ENCODE measurements at places on chromosomes 6 and 20.

- no peak for DNase-seq
Measured at GRCh38 chr6:131040866-131041265, 22.2 kb downstream of the EPB41L2 start.

- DNase-seq, result no peak
Measured at GRCh38 chr20:19354950-19355349, 142.5 kb downstream of the SLC24A3 start.

- DNase-seq, result no peak
Measured at GRCh38 chr20:64077094-64077493, 2.2 kb downstream of the RGS19 start.

DNA sequence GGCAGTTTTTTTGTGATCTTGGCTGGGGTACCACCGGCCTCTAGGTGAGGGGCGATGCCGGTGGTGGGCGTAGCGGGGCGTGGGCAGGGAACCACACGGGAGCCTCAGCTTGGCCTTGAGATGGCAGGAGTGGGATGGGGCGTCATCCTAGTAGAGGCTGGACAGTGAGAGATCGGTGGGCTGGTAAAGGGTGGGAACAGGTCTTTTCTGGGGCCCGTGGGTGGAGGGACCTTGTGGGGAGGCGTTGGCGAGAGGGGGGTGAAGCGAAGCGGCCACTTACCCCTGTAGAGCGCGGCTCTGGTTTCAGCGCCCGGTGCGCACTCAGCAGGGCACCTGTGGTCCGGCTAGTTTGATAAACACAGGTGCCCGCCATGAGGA is 12.0 kb downstream of the ITPR3 start:
- DNase-seq, result no peak

- DNase-seq, result no peak
Measured at GRCh38 chr6:113385020-113385431, 472.1 kb upstream of the MARCKS start.

DNA sequence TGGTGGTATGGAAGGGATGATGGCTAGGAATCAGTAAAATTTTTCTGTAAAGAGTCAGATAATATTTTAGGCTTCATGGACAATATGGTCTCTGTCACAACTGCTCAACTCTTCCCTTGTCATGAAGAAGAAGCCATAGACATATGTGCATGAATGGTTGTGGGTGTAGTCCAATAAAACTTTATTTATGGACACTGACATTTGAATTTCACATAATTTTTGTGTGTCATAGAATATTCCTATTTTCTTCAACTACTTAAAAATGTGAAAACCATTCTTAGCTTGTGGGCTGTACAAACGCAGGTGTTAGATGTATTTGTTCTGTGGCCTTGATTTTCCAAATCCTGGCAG is 59.9 kb downstream of the SYNDIG1 start:
- no peak for DNase-seq

- no peak for DNase-seq
Measured at GRCh38 chr6:2354138-2354491, 108.7 kb upstream of the GMDS start.

- no peak for DNase-seq
Measured at GRCh38 chr6:29584821-29585220, at the start of gene OR2H2. TSS of gene OR2H2 (plus strand) at chr6:29585121. CDS start at chr6:29587945, 2,824 bp downstream.

GRCh38 chr6:28867086-28867409 is 56.7 kb downstream of the TRIM27 start:
- DNase-seq, result no peak

GRCh38 chr6:84498905-84499304 is 265.5 kb downstream of the TBX18 start:
- no peak for DNase-seq

DNA sequence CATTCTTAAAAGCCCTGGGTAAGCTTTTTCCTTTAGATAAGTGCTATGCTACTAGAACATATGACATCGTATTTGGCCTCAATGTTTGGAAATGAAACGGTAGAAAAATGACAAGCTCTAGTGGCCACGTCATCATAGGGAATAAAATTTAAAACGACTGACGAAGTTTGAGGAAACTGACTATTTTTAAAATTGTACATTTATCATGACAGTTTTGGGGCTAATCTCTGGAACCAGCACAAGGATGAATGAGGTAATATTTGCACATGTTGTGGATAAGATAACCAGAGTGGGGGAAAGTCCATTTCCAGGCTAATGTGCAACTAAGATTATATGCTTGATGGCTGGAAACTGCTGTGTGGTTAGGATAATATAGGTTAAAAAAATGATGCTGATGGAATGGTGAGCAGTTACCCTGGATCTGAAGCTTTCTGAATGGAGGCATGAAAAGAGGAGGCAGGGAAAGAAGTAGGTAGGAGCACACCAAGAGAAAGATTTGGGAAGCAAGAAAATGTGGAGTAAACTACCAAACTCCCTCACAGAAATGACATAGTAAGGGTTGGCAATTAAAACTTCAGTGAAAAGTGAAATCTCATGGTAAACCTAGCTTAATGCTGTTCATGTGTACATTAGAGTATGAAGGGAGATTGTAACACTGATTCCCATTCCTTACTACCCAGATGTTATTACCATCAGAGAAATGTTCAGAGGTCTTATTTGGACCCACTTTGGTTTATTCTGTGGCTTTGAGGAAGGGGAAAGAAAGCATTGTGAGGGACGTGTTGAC is 42.7 kb upstream of the CEP162 start:
- no peak for DNase-seq

- peak; percentile 38 for DNase-seq
Measured at GRCh38 chr20:1293641-1294379, 27.7 kb downstream of the SNPH start.

DNA sequence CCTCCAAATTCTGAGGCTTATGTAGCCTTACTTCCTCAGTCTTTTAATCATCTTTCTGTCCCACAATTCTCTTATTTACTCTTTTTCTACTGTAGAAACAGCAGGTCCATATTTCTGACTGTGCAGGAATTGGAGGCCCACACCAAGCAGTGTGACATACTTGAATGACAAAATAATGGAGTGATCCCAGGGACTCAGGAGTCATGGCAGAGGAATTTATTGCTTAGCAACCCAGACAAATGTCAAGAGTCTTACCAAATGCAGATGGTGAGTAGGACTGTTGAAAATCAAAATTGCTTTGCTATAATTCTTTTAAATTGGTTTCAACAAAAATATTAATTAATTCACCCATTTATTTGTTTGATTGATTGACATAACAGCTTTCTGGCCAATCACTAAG is 59.9 kb downstream of the HTR1B start:
- no peak for DNase-seq

GRCh38 chr6:56642366-56643261 is at the start of gene DST:
TSS of gene DST (minus strand) at chr6:56642889.
- no peak for DNase-seq

GRCh38 chr6:25324066-25324762 is 45.0 kb downstream of the CARMIL1 start:
- DNase-seq, result no peak

- DNase-seq, result no peak
Measured at GRCh38 chr20:63176034-63176426, 39.9 kb downstream of the YTHDF1 start.

DNA sequence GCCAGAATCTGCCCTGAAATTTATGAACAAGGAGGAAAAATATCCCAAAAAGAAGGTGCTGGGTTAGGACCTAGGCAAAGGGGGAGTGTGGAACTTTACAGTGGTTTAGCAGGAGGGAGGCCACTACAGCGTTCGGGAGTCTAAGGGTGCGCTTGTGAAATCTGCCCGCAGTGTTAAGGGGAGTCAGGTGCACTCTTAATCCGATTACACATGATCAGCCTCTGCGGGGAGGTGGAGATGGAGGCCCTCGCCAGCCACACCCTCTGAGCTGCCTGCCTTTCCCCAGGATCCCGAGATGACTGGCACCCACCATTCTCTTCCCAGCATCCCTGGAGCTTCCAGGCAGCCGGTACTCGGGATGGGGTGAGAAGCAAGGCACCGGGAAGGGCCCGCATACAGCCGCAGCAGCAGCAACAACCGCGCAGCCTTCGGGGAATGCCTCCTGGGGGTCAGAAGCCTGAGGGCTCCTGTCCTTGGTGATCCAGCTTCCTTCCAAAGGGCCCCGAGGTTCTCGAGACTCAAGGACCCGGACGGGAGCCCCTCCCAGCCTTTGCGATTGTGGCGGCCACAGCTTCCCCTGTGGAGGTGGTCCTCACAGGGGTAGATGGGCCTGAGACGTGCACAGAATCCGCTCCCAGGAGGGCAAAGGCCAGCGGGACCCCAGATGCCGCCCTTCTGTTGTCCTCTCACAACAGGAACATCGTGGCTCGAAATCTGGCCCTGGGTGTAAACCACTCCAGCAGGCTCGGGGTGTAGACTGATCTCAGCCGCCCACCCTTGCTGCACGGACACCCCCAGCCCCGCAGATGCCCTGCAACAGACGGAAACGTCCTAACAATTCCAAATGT is 57.3 kb upstream of the CST7 start:
- DNase-seq, result no peak

All from NCI-H1417 treated with DMSO at 0.1 percent for 48 hours (cell line).